Hair follicular keratinocyte (primary cell): ENCODE measurements at places on chromosomes 2 and 18. TPM values are rescaled to one million over a fixed set of nuclear protein-coding genes. Genes with fewer than 3 reads are reported as not detected.

Gene PPP4R3B
- 24.8 and 33.8 TPM in 2 replicates for total RNA-seq

Gene GAD1
- 2.1 TPM in 2 replicates for total RNA-seq

Gene GAL3ST2
- total RNA-seq, result not detected in 2 replicates

Gene ARHGAP25
- 20.4 and 30.2 TPM in 2 replicates for total RNA-seq

Gene AGFG1
- 77.5 and 89.8 TPM in 2 replicates for total RNA-seq

Gene CAPG
- 287 and 398 TPM in 2 replicates for total RNA-seq

Gene TMEM198
- 0.47 and 1.7 TPM in 2 replicates for total RNA-seq

Gene FSIP2
- total RNA-seq, result 0.08 TPM in 2 replicates

Gene CELF4
- not detected in 2 replicates for total RNA-seq

Gene G6PC2
- not detected in 2 replicates for total RNA-seq

Gene GLB1L
- total RNA-seq, result 8.0 and 10.2 TPM in 2 replicates

Gene ANKRD30B
- total RNA-seq, result not detected in 2 replicates

Gene EPB41L3
- total RNA-seq, result 0.15 TPM in 1 of 2 replicates, not detected in the other

Gene CD28
- not detected in 2 replicates for total RNA-seq

Gene EFHD1
- total RNA-seq, result not detected in 2 replicates

Gene MDH1B
- 0.16 TPM in 1 of 2 replicates, not detected in the other for total RNA-seq

Gene DCDC2C
- not detected in 2 replicates for total RNA-seq

Gene ALK
- under 0.01 TPM in 1 of 2 replicates, not detected in the other for total RNA-seq

Gene SEMA4F
- total RNA-seq, result 10.3 and 11.9 TPM in 2 replicates

Gene ATP6V1B1
- total RNA-seq, result not detected in 2 replicates

Gene RUFY4
- total RNA-seq, result not detected in 2 replicates

Gene NT5C1B
- total RNA-seq, result not detected in 2 replicates

Gene PRKAG3
- total RNA-seq, result not detected in 2 replicates

Gene NEB
- under 0.01 TPM in 1 of 2 replicates, not detected in the other for total RNA-seq

Gene ATP8B1
- 6.3 and 8.3 TPM in 2 replicates for total RNA-seq

Gene AAMP
- 126 and 189 TPM in 2 replicates for total RNA-seq

Gene SULT1C4
- total RNA-seq, result not detected in 2 replicates

Gene SERPINB11
- total RNA-seq, result not detected in 2 replicates

Gene CFAP221
- not detected in 2 replicates for total RNA-seq
